Mesothelial cell of epicardium (in vitro differentiated cells): ENCODE measurements at places on chromosomes 1 and 21. TPM values are rescaled to one million over a fixed set of nuclear protein-coding genes. Genes with fewer than 3 reads are reported as not detected.
A peak's percentile ranks its signal among the peaks of the same experiment; 100 is the strongest.

GRCh38 chr1:83559129-83559840, 439.6 kb downstream of the TTLL7 start:
- peaks cover 1% of the 10 kb centered on the region for H3K27me3 ChIP-seq
- H3K4me3 ChIP-seq: no peak overlapping the region
- no peak overlapping the region for H3K27ac ChIP-seq
- no peak for DNase-seq

GRCh38 chr1:9835758-9836631, 12.2 kb upstream of the CLSTN1 start:
- no peak overlapping the region for H3K27ac ChIP-seq
- no peaks in the 10 kb centered on the region for H3K27me3 ChIP-seq

DNA sequence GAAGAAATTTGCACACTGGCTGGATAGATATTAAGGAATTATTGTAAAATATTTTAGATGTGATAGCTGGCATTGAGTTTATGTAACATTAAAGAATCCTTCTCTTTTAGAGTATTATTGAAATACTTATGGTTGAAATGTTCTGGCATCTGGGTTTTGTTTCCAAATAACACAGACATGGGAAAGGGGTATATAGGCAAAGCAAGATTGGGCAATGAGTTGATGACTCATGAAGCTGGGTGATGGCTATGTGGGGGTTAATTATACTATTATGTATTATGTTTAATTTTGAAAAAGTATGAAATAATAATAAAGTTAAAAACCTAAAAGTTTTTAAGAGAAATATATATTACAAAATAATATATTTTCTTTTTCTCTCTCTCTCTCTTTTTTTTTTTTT, 12.5 kb upstream of the PTPN14 start:
- peaks cover 2% of the 10 kb centered on the region for H3K4me1 ChIP-seq
- no peak for DNase-seq
- H3K27ac ChIP-seq: no peak overlapping the region
- no peak overlapping the region for H3K4me3 ChIP-seq
- H3K27me3 ChIP-seq: no peaks in the 10 kb centered on the region
- H3K36me3 ChIP-seq: no peaks in the 10 kb centered on the region

DNA sequence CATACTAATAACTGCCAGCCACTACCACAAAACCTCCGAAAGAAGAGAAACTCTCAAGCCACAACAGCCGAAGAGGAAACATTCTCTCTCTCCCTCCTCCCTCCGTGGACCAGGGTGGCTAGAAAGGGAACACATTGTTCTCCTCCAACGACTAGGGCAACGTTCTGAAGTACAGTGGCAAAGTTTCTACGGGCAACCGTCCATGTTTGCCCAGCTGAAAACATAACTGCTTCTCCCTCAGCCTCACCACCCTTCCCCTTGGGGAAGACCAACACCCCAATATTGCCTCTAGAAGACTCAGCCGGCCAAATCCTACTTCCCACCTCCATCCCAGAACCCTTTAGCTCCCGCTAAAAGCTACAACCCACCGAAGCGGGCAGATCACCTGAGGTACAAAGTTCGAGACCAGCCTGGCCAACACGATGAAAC, 2.0 kb downstream of the GLUL start:
- H3K4me1 ChIP-seq: peaks cover 34% of the 10 kb centered on the region
- H3K27ac ChIP-seq: peak overlapping the region; percentile 84
- peaks cover 30% of the 10 kb centered on the region for H3K36me3 ChIP-seq
- DNase-seq: no peak

Gene SPATA21
- total RNA-seq: 0.16 to 0.20 TPM in 2 of 3 replicates, not detected in the other

Gene TTC22
- total RNA-seq: 1.2 to 1.6 TPM (median 1.3 TPM) in 3 replicates

Gene ZBTB8B
- 3.4 to 3.6 TPM (median 3.5 TPM) in 3 replicates for total RNA-seq

Gene TNNT2
- 32.6 to 37.1 TPM (median 37.1 TPM) in 3 replicates for total RNA-seq
